Right lobe of liver (tissue), 6 donors: ENCODE measurements at places on chromosomes 7 and 10.
A peak's percentile ranks its signal among the peaks of the same experiment; 100 is the strongest.

DNA sequence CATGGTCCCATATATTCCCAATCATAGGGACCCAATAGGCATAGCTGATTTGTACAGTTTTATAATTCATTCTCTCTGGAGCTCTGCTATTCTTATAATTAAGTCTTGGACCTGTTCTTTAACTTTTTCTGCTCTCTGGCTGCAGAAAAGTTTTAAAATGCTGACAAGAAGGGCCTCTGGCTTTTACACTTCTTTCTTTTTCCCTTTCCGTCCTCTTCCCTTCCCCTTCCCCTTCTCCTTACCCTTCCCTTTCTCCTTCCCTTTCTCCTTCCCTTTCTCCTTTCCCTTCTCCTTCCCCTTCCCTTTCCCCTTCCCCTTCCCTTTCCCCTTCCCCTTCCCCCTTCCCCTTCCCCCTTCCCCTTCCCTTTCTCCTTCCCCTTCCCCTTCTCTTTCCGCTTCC is 101.3 kb upstream of the TPK1 start:
- no peak for DNase-seq

DNA sequence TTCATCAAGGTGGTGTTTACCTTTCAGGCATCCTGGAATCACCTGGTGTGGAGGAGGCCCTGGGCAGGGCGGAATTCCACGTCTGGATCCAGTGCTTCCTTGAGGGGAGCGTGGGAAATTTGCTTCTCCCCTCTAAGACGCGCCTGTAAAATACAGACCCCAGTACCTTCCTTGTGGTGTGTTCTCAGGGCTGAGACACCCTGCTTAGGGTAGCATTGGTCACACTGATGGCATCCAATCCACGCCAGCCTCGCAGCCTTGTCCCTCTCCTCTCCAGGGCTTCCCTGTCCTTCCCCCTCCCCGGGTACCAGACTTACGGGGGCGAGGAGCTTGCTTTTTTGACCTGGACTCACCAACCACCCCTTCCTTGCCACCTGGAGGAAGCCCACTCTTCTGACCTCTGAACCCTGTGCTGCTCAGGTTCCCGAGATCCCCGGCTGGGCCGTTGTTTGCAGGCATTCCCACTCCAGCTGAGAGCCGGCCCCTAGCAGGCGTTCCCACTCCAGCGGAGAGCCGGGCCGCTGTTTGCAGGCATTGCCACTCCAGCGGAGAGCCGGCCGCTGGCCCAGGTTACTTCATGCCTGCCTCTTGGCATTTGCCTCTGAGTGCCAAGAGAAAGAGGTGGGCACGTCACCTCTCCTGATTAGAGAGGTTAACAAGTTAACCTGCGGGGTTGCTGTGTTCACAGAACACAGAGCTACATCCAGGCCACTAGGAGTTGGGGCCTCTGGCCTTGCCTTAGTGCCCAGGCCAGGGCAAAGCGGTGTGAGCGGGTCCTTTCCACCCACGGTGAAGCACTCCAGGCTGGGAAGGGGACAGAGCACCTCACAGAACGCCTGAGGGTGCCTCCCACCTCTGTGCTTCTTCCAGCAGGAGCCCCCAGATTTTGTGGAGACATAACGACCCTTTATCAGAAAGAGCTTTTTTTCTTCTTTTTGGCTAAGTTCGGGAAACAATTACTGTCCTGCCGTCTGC is 254.0 kb upstream of the PPP2R2D start:
- no peak for DNase-seq

DNA sequence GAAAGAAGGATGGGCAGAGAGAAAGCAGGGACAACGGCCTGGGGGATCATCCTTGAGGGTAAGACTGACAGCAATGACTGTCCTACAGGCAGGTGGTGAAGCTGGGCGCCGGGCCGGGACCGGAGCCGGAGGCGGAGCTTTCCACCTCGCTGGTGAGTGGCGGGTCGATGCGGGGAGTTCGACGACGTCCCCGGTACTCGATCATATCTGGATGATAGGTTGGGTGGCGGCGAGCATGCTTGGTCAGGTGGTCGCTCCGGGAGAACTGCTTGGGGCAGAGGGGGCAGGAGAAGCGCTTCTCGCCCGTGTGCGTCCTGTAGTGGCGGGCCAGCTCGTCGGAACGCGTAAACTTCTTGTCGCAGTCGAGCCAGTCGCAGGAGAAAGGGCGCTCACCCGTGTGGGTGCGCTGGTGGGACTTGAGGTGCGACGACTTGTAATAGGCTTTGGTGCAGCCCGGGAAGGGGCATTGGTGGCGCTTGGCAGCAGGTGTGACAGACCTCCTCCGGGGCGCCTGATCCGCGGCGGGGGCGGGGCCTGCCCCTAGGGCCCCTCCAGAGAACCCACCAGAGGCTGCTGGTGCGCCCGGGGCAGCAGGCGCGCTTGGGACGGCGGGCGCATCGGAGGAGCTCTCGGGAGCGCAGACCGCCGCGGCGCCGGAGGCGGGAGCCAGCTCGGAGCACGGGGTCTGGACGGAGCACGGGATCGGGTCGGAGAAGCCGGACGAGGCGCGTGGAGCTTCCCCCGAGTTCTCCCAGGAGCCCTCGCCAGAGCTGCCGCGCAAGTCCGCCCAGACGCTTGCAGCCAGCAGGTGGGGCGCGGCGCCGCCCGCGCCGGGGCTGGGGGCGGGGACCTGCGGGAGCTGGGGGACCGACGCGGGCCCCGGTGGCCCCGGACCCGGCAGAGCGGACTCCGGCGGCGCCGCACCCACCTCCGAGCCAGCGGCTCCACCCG is 752 bp downstream of the KLF14 start:
- peak; percentile 35 for DNase-seq

DNA sequence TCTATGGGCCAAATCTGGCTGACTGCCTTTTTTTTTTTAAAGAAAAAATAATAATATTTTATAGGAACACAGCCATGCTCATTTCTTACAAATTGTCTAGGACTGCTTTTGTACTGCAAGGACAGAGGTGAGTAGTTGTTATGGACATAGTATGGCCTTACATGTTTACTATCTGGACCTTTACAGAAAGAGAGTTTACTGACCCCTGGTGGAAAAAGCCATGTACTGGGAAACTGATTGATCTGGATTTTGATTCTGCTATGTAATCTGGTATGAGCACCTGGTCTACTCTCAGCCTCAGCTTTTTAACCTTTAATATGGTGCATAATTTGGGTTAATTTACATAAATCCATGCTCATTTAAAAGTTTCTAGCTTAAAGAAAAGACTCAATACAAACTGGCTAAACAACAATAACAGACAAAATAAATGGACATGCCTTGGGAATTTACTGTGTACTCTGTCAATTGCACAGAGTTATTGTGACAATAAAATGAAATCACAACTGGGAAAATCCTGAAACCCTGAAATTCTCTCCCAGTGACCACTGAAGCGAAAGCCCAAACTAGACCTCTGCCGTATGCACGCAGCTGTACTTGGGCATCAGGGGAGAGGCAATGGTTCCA is 260.7 kb downstream of the BMPER start:
- DNase-seq: no peak

- no peak for DNase-seq
Observed at GRCh38 chr10:123786306-123786705, 105.3 kb downstream of the CPXM2 start.

- no peak for DNase-seq
Observed at GRCh38 chr7:80124526-80125264, 9.9 kb upstream of the GNAI1 start.

- peak; percentile 55 for DNase-seq
Observed at GRCh38 chr7:48299580-48300169, 128.4 kb downstream of the ABCA13 start.

DNA sequence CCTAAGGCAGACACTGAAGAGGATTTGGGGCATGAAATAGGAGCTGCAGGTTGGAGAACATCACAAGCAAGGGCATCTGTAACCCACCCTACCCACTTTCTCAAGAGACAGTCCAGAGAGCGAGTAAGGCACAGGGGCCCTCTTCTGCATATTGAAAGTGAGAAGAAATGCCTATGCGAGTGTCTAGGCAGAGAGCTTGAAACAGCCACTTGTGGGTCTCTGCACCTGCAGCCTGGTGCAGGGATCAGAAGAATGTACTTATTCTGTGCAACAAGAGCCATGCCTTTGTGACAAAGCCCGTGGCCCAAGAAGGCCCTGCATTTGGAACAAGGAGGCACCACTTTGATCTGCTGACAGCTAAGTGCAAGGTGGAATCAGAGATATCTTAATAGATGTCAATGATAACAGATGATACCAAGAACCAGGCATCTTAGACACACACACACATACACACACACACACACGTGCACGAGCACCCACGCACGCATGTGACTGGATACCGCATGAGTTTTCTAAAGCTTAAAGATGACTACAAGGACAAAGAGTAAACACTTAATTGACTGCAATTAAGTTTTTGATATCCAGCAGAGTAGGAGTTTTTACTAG is 89.3 kb downstream of the NPSR1 start:
- no peak for DNase-seq

- peak; percentile 66 for DNase-seq
Observed at GRCh38 chr7:30548845-30549244, 44.2 kb upstream of the GGCT start.

DNA sequence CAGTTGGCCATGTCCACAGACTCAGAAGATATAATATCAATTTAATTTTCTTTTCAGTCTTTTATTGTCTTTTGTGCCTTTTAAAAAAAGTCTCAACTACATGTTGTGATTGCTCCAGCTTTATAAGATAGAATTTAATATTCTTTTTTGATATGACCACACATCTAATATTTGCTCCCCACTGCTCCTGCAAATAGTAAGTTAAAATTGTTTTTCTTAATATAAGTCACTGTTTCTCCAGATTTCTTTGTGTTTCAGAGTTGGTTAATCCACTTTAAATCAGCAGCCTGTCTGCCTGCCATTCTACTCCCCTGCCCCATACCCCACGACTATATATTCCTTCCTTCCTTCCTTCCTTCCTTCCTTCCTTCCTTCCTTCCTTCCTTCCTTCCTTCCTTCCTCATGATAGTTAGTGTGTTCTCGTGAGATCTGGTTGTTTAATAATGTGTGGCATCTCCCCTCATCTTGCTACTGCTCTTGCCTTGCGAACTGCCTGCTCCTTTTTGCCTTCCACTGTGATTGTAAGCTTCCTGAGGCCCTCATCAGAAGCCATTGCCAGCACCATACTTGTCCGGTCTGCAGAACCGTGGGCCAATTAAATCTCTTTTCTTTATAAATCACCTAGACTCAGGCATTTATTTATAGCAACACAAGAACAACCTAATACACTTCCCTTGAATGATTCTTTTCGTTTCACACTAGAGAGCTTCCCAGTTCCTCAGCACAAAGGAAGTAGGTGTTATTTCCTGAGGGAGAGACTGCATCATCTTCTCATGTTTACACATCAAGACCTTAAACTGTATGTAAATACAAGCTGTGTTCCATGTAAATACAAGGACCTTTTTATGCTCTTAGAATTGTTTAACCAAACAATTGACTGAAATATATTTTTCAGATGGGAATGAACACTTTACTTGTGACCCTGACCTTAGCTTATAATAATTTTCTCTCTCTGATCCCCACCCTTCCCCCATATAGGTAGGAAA is 24.5 kb downstream of the TAS2R16 start:
- no peak for DNase-seq

DNA sequence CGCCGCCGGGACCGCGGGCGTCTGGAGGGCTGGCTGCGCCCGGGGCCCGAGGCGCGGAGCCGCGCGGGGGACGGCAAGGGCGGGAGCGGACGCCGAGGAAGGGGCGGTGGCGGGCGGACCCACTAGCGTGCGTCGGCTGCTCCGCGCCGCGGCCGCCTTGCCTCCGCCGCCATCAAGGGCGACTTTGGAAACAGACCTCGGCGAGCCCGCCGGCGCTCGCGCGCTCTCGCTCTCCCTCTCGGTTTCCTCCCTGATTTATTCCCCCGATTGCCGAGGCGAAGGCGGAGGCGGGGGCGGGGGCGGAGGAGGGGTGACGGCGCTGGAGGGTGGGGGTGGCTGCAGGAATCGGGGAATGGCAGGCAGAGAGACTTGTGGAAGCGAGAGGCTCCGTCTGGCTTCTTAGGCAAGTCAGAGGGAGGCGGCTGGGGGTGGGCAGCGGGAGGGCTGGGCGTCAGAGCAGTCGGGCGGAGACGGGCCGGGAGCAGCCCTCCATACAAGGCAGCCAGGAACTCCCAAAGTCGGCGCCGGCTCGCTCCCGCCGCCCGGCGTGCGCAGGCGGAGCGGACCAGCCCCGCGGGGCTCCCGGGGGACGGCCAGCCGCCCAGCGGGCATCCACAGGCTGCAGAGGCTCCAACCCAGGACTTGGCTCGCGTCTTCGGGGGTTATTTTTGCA is at the start of gene CACNA2D1:
Gene CACNA2D1 (minus strand): TSS at position 231 of the 673 bp plus-strand sequence.
- DNase-seq: peak; percentile 58

GRCh38 chr10:45502458-45502857 is 128.4 kb downstream of the ALOX5 start:
- no peak for DNase-seq

GRCh38 chr10:5666008-5666840 is at the start of gene ASB13:
Gene ASB13, minus strand, starts transcription at chr10:5666595. Its CDS starts 44 bp downstream, at chr10:5666551.
- peak; percentile 85 for DNase-seq

GRCh38 chr10:18976696-18977251 is 71.8 kb upstream of the MALRD1 start:
- no peak for DNase-seq

DNA sequence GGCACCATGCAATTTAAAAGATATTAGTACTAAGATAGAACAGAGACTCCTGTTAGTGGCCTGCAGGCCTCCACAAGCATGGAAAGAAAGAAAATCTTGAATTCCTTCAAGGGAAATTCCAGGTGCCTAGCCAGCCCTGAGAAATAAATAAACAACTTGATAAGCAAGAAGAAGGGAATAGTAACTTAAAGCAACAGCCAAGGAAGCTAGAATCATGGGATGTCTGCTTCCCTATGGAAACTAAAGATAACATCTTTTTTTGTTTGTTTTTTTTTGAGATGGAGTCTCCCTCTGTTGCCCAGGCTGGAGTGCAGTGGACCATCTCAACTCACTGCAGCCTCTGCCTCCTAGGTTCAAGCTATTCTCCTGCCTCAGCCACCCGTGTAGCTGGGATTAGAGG is 128.6 kb downstream of the SKIDA1 start:
- DNase-seq: no peak

DNA sequence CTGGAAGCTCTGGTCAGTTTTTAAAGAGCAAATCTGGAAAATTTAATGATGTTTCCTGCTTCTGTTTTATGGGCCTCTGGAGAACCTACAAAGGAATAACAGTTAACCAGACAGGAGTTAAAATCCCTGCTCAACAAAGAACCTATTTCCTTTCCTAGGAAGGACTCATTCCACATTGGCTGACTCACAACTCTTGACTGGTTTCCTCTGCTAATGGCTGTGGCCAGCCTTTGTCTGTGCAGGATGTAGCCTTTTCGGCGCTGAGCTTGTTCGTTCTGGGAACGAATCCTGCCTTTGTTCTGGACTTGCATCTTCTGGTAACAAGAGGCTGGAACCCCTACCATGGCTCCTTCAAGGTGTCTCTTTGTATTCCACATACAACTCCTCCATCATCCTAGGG is 112.8 kb upstream of the PDCD4 start:
- no peak for DNase-seq

DNA sequence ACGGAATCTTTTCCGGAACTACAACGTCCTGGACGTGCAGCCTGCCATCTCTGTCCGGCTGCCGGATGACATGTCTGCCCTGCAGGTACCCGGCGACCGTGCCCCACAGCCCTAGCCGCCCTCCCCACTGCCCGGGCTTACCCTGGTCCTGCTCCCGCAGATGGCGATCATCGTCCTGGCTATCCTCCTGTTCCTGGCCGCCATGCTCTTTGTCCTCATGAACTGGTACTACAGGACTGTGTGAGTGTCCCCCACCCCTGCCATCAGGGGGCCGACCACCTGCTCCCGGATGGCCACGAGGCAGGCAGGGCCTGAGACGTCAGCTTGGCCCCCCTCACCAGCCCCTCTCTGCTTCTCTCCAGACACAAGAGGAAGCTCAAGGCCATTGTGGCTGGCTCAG is 38.0 kb upstream of the VSIR start:
- no peak for DNase-seq

GRCh38 chr7:95476072-95476847 is 9.5 kb upstream of the ASB4 start:
- DNase-seq: no peak
